C1 segment of cervical spinal cord (tissue), 14 donors: ENCODE measurements at places on chromosomes 5 and 9.

GRCh38 chr9:125479846-125480615, 218.4 kb downstream of the GAPVD1 start:
- no peak for DNase-seq

- no peak for DNase-seq
Observed at GRCh38 chr9:120484162-120484561, 95.8 kb downstream of the CDK5RAP2 start.

DNA sequence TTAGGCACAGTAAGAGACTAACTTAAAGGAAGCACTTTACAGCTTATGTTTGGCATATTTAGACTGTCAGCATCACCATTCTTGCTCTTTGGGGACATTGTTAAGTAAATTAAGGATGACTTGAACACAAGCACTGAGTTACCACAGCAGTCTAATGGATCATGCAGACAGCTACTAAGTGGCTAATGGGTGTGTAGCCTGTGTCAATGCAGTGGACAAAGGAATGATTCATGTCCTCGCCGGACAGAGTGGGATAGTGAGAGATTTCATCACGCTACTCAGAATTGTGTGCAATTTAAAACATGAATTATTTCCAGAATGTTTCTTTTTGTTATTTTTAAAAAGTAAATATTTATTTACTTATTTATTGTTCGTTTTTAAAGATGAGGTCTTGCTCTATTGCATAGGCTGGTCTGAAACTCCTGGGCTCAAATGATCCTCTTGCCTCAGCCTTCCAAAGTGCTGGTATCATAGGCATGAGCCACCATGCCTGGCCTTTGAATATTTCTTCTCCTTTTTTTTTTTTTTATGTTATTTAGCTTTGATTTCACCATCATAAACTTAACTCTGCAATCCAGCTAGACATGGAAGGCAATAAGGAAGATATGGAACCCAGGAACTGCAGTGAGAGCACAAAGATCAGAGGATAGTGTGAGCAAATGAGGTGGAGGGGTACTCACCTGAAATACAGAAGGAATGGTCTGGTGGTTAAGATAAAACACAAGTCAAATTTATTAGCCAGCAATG, 53.0 kb upstream of the KLF4 start:
- DNase-seq, result no peak

- DNase-seq, result no peak
Observed at GRCh38 chr5:9784231-9784630, 154.1 kb upstream of the TAS2R1 start.

- DNase-seq, result no peak
Observed at GRCh38 chr9:2021731-2022130, 6.6 kb downstream of the SMARCA2 start.

- no peak for DNase-seq
Observed at GRCh38 chr5:79305706-79306105, 69.8 kb downstream of the JMY start.

DNA sequence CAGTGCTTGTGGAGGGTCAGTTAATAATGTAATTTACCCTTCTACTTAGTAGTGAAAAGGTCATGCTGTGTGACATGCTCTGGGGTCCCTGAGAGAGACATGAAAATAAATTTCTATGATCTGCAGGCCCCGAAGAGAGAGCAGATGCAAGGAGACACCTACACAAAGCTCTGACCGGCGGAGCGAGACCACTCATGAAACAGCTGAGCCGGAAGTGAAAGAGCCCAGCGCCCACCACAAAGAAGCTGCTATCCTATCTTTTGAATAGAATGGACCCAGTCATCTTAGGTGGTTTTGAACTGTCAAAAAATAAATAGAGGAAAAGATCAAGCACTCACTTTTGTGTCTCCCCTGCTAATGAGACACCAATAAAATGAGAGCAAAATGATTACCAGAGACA, 190.0 kb downstream of the MED10 start:
- no peak for DNase-seq
